ENCODE measurements at places on chromosomes 16 and 17. TPM values are rescaled to one million over a fixed set of nuclear protein-coding genes. Genes with fewer than 3 reads are reported as not detected.

VWA3A gene
- total RNA-seq: not detected

HOXB6 gene
- 0.57 TPM for total RNA-seq

DNA sequence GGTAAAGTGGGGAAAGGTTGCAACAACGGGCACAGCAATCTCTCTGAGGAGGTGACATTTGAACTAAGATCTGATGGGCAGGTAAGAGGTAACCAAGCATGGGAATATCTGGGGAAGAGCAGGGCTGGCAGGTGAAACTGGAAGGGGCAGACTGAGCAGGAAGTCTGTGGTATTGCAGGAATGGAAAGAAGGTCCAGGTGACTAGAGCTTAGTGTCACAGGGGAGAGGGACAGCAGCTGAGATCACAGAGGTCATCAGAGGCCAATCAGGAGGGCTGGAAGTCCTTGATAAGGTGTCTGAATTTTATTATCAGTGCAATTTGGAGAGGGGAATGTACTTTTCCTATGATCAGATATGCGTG, 73.3 kb upstream of the DHX40 start:
- DNase-seq: no peak

DNA sequence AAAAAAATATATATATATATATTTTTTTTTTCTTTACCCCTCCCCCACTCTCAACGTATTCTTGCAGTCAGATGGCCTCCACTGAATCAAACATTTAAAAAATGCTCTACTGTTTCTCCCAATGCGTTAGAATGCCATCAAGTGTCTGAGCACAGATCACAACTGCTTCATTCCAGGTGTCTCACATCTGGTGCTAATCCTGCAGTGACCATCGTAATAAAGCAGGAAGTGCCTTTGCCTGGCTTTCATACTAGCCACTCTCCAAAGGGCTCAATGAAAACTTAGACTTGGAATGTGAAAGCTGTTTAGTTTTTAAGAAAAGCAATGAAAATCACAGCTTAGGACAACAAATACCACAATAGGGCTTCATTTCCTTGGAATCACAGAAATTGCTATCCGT, 37.2 kb downstream of the SKAP1 start:
- no peak for DNase-seq

Measured in lower leg skin (tissue), 4 donors.